ENCODE measurements at places on chromosomes 16 and 17.
A peak's percentile ranks its signal among the peaks of the same experiment; 100 is the strongest.

DNA sequence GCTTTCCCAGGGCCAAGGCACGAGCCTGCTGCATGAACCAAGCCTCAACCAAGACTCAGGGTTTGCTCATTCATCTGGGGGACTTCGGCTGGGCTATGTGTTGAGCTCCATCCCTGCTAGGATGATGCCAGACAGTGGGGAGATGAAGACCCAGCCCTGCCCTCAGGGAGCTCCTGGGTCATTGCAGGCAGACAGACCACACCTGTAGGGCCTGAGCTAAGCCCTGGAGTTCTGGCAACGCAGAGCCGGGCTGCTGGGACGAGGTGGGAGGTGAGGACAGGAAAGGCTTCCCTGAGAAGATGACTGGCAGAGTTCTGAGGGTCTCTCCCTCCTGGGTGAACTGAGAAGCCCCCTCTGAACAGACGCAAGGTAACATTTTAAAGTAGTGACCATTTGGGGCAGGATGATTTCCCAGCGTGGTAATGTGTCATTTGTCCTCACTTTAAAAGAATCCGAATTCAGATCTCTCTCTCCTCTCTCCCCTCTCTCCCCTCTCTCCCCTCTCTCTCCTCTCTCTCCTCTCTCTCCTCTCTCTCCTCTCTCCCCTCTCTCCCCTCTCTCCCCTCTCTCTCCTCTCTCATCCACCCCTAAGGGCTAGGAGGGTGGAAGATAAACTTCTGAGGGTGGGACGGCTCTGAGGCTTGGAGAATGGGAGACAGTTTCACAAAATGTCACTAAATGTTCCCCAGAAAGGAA lies 98.4 kb downstream of the MGAT5B start:
- DNase-seq = no peak

DNA sequence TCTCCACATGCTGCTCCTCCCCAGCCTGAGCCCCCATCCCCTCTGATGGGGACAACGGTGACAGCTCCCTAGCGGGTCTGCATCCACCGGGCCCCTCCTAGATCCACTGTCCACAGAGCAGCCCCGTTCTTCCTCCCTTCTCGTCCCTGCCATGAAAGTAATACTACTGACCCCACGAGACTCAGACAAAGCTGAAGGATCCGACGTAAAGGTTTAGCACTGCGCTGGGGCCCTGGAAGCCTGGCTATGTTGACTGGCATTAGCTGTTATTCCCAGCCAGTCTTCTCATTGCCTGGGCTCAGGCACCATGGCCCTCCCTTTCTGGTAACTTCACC lies 30.7 kb downstream of the VAC14 start:
- DNase-seq = no peak

DNA sequence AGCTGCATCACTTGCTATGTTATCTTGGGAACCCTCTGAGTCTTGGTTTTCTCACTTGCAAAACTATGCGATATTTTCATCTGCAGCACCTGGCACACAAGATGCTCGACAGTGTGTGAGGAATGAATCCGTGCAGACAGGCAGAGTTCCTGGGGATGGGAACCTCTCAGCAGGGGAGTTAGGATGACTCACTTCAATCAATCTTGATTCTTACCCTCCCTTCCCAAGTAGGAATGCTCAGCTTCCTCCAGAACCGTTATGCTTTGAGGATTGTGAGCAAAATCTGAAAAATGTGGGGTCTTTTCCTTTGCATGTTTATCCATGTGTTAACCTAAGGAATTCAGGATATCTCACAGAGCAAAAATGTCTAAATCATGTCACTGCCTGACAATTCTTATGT lies 68.9 kb upstream of the HNF1B start:
- DNase-seq = no peak

DNA sequence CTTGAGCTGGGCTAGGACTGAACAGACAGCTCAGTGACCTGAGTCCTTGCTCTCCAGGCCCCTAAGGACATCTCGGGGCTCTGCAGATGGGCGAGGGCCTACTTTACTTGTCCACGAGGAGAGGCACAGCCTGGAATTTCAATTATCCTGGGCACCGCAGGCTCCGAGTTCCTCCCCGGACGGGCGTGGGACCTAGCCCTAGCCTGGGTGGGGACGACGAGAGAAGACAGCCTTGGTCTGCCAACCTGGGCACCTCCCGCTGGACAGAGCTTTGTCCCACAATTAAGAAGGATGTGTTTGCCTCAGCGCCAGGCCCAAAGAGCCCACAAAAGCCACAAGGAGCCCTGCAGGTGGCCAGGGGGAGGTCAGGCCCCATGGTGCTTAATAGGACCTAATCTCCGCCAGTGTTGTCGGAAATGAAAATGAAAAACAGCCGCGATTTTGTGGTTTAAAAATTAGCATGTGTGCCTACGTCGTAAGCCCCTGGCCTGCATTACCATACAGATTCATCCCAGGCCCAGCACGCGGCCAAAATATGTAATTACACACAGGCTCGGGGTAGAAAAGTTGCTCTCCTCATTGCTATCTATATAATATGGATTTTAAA lies 51.4 kb upstream of the LHX1 start:
- DNase-seq = no peak

DNA sequence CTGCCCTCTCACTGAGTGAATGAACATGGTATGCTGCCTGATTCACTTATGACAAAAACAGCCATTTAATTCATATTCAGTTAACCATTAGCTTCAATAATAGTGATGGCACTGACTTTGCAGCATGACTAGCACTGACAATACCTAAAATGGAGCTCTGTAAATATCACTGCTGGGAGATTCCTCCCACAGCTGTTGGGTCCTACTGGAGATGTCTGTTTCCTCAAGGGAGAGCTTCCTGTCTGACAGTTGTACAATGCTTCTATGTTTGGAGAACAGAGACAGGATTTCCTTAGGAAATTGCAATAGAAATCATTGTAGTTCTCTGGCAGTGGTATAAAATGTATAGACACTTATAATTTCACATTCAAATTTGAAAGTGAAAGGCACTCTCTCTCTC lies 695.9 kb upstream of the CDH8 start:
- DNase-seq = no peak

DNA sequence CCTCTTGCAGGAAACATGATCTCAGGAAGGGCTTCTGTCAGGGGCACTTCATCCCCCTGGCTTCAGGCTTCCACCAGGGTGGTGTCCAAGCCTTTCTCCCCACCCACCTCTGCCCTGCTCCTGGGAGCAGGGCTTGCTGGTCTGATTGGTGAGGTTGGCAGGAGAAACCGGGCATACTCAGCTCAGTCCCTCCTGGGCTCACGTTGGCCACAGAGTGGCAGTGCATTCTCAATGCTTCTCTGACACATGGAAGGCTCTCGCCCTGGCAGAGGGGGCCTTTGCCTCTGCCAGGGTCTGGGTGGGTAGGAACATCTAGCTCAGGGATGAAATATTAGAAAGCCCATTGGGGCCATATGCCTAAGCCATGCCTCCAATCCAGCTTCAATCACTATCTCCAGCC lies 142.8 kb downstream of the AXIN2 start:
- no peak for DNase-seq

GRCh38 chr17:81314398-81315081 lies 19.4 kb upstream of the SLC38A10 start:
- DNase-seq = no peak

- no peak for DNase-seq
Observed at GRCh38 chr16:49828533-49829267, 27.2 kb downstream of the ZNF423 start.

DNA sequence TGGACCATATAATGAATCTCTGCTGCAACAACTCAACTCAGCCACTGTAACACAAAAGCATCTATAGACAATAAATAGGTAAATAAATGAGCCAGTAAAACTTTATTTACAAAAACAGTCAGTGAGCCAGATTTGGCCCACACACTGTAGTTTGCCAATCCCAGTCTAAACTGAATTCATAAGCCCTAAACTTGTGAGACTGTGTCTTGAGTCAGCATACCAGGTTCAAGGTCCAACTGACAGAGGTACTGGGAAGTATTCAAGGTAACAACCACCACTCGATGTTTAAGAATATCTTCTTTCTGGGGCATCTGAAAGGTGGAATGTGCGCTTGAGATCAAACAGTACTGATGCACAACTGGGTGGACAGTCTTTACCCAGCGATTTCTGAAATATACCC lies 94.2 kb downstream of the HELZ start:
- DNase-seq = no peak

DNA sequence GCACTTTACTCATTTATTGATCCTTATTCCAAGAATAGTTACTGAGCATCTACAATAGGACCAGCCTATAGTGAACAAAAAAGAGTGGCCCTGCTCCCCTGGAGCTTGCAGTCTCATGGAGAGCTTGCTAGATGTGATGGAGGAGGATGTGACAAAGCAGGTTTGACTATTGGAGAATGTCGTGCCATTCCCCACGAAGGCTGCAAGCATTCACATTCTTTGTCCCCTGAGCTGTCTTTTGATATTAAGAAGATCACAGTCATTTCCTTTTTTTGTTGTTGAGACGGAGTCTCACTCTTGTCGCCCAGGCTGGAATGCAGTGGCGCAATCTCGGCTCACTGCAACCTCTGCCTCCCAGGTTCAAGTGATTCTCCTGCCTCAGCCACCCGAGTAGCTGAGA lies 115.0 kb upstream of the ADAMTS18 start:
- DNase-seq = no peak

- no peak for DNase-seq
Observed at GRCh38 chr17:16484445-16485175, 7.4 kb downstream of the LRRC75A start.

DNA sequence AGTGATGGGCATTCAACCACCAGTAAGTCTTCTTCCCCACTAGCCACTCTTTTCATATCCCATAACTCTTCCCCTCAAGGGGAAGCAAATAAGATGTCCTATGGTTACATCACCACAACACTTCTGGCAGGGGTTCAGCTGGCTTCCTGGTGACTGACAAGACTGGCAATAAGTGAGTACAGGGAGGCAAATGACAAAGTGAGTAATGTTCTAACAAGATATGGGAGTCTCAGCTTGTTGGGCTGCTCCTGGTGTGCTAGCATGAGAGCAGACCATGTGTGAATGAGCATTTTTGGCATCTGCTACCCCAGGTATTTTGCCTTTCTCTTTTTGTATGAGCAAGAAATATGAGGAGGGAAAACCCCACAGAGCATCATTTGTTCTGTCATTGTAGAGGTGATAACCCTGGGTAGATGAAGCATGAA lies 9.9 kb downstream of the TMIGD1 start:
- DNase-seq = peak; percentile 23

GRCh38 chr16:51418258-51418657 lies 267.2 kb upstream of the SALL1 start:
- no peak for DNase-seq

GRCh38 chr17:56434610-56435009 lies 158.9 kb upstream of the NOG start:
- no peak for DNase-seq

GRCh38 chr16:81707411-81708265 lies 71.5 kb upstream of the PLCG2 start:
- no peak for DNase-seq

GRCh38 chr17:2222901-2223616 lies 80.5 kb downstream of the SMG6 start:
- peak; percentile 25 for DNase-seq

GRCh38 chr16:58049232-58050185 lies 24.0 kb downstream of the MMP15 start:
- DNase-seq = no peak

GRCh38 chr17:74680213-74680612 lies 32.5 kb downstream of the CD300LF start:
- no peak for DNase-seq

DNA sequence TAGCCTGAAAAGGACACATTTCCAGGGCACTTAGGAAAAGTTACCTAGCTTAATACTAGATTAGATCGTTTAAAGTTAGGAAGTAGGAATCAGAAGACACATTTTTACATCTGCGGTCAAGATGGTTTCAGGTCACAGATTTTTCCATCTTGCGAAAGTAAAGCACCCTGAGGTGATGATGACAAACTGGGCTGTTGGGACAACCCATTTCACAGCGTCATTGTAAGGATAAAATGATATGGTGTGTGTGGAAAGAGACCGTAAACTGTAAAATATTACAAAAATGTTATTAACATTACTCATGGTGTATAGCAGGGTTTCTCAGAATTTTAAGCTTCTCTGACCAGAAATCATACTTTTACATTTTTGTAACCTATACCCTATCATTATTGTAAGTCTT lies 10.1 kb upstream of the MAP2K6 start:
- no peak for DNase-seq

DNA sequence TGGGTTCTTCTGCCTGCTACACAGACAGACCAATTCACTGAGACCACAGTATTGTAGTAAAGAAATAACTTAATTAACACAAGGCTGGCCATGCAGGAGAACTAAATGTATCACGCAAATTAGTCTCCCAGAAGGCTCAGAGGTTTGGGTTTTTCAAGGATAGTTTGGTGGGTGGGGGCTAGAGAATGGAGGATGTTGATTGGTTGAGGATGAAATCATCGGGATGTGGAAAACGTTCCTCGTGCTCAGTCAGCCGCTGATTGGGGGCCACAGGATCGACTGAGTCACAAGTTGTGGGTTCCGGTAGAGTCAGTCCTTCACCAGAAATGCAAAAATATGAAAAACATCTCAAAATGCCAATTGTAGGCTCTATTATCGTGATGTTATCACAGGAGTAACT lies 18.7 kb downstream of the RHOT1 start:
- no peak for DNase-seq

GRCh38 chr16:87438611-87438985 lies 46.5 kb downstream of the MAP1LC3B start:
- DNase-seq = no peak

DNA sequence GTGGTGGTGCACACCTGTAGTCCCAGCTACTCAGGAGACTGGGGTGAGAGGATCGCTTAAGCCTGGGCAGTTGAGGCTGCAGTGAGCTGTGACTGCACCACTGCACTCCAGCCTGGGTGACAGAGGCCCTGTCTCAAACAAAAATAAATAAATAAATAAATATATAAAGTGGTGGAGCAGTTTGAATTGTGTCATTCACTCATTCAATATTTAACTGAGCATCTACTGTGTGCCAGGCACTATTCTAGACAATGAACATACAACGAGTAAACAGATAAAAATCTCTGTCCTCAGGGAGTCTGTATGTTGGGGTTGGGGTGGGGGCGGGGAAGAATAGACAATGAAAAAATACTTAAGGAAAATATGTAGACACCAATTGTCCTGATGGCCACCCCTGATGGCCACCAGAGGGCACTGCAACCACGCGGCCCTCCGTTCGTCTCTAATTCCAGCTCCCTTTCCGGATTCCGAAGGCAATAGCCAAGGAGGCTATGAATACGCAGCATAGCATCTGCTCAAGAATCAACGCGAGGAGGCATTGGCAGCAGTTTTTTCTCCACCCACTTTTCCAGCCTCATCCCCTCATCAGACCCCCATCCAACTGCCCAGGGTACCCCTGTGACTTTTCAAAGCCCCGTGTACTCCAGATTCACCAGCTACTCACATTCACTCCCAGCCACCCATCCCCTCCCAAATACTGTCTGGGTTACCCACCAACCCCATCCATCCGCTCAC lies 21.4 kb downstream of the QPRT start:
- DNase-seq = peak; percentile 66

Data from activated CD4-positive, alpha-beta T cell treated with anti-CD3 and anti-CD28 coated beads, Interleukin-2, amount 50 U/mL, for 4 hours (primary cell).